ENCODE measurements at places on chromosomes 16 and 17. TPM values are rescaled to one million over a fixed set of nuclear protein-coding genes. Genes with fewer than 3 reads are reported as not detected.

GRCh38 chr16:8251298-8251697 lies 339.0 kb downstream of the TMEM114 start:
- DNase-seq: no peak

DNA sequence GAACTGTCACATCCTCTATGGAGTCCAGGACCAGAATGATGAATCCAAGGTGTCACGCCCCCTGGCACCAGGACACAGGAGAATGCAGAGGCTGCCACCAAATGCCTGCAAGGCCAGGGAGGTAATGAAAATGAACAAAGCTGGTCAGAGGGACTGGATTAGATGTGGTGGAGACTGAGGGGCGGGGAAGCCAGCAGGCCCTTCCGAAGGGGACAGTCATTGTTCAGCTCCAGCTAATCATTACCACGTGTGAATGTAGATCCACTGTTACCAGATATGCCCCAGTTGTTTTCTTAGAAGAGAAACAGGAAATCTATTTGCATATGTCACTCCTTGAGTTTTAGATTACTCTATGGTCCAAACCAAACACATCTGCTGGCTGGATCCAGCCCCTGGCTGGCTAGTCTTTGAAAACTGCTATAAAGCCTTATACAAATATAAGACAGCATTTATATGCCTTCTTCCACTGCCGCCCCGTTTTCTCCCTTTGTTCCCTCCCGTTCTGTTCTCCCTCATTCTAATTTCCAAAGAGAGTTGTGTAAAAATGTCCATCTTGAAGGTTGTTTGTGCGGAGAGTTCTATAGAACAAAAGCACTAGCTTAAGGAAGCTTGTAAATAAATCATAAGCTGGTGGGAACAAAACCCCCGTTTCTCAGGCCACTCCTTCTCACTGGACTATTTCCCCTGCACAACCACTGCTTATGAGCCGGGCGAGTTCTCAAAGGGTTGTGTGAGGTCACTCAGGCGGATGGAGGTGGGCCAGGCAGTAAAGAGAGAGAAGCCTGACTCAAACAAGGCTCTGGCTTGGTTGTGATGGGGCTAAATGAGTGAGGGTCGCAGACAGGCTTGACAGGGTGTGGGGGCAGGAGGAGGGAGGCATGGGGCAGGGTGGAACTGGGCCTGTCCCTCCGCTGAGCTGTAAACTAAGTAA lies 14.2 kb downstream of the CRYM start:
- no peak for DNase-seq

DNA sequence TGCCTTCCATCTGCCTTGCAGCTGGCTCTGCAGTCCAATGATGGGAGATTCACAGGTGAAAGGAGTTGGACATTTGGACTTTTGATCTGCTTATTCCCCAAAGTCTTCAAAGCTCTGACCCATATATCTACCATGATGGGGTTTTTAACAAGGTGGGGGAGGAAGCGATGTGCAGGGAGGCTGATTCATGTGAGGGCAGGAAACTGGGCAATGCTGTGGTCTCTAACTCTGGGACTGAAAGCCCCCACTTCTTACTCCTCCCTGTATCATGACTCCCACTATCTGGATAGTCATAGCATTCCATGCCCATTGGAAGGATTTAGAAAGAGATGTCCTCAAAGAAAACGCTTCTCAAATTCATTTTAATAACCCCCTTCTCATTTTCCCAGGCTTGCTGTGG lies 16.3 kb downstream of the HOXB1 start:
- no peak for DNase-seq

DNA sequence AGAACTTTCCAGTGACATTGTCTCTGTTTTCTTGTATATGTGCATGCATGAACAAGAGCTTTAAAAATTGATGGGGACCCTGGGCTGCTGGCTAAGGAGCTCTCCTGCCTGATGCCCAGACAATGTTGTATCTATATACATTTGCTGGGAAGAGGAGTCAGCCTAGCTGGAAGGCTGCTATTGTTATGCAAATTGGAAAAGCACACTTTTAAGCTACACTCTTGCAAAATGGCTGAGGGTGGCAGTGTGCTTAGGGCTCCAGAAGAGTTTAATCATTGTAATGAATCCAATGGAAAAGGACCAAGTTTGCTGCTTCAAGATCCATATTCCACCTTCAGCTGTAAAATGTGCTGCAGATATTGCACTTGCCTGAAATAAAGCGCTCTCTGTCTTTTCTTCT lies 171.8 kb downstream of the PRKCA start:
- no peak for DNase-seq

- DNase-seq: no peak
Measured at GRCh38 chr16:79294568-79294967, 306.0 kb downstream of the MAF start.

DNA sequence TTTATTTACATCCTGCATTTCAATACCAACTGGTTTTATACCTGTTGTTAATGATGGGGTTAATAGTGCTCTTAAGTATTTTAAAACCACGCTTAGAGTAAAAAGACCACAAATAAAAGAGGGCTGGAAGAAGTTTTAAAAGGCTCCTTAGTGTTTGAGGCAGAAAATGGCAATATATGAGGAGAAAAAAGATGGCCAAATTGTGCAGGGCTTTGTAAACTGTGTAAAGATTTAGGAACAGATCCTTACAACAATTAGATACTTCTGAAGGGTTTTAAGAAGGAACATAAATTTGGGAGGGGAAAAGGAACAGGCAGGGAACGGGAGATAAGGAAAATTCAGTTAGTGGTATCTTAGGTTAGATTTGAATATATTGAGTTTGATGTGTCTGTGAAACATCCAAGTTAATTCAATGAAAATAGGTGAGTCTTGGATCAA lies 12.7 kb downstream of the CDC27 start:
- DNase-seq: no peak

GRCh38 chr17:29357232-29357631 lies 32.9 kb upstream of the TAOK1 start:
- no peak for DNase-seq

RNFT1 gene
- 12.6 TPM for total RNA-seq

SLFN11 gene
- 15.6 TPM for total RNA-seq

Data from dorsolateral prefrontal cortex (tissue), 122 donors.